ENCODE measurements at places on chromosomes 7 and 10.

- H3K4me3 ChIP-seq, result no peak overlapping the region
- peak overlapping the region; percentile 97 for H3K27ac ChIP-seq
- peaks cover 72% of the 10 kb centered on the region for H3K4me1 ChIP-seq
- DNase-seq, result peak; percentile 41
- H3K36me3 ChIP-seq, result no peaks in the 10 kb centered on the region
- no peaks in the 10 kb centered on the region for H3K27me3 ChIP-seq
These were observed 1.8 kb downstream of the CALU start for GRCh38 chr7:128740996-128741395.

DNA sequence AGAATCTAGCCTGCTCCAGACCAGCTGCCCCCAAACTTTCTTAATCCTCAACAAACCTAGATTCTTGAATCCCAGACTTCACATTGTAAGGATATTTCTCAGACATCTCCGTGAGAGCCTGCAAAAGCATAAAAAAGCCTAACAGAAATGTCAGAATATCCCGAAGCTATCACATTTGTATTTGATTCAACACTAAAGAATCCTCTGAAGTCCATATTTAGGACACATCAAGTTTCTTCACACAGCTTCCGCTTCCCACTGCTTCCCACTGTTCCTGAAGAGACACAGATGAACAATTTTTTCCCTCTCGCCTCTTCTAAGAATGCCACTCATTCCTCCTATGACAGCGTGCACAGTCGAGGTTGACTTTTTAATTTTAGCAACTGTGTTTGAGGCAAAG, 396.2 kb upstream of the IGFBP3 start:
- no peaks in the 10 kb centered on the region for H3K4me1 ChIP-seq
- H3K27me3 ChIP-seq, result no peaks in the 10 kb centered on the region
- H3K4me3 ChIP-seq, result no peak overlapping the region
- no peaks in the 10 kb centered on the region for H3K36me3 ChIP-seq

GRCh38 chr10:130429809-130430208, 293.6 kb downstream of the GLRX3 start:
- DNase-seq, result no peak
- H3K4me3 ChIP-seq, result no peak overlapping the region
- no peaks in the 10 kb centered on the region for H3K36me3 ChIP-seq
- no peaks in the 10 kb centered on the region for H3K27me3 ChIP-seq
- no peak overlapping the region for H3K27ac ChIP-seq
- H3K4me1 ChIP-seq, result no peaks in the 10 kb centered on the region

DNA sequence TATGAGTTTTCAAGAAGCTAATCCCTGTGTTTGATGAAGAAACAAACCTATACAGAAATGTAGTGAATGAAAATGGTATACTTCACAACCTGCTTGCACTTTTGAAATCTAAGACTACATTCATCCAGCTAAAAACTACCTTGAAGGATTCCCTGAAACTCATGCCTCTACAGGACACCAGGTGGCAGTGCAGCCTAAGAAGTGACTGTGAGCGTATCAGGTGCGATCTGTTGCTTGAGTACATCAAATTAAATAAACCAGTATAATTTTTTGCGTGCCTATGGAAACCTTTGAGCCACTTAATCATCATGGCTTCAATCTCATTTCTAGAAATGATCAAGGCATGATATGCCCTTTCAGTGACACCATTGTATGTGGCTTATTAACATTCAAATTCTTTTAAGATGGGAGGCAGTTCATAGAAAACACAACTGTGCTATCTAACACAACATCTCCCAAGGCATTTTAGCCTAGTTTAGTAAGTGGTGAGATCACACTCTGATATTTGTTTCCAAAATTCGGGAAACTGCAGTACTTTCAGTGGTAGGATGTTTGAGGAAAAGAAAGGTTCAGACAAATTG, 57.4 kb downstream of the PPP1R17 start:
- H3K4me3 ChIP-seq, result no peak overlapping the region
- no peaks in the 10 kb centered on the region for H3K27me3 ChIP-seq
- no peak overlapping the region for H3K27ac ChIP-seq
- no peaks in the 10 kb centered on the region for H3K4me1 ChIP-seq
- no peaks in the 10 kb centered on the region for H3K36me3 ChIP-seq

DNA sequence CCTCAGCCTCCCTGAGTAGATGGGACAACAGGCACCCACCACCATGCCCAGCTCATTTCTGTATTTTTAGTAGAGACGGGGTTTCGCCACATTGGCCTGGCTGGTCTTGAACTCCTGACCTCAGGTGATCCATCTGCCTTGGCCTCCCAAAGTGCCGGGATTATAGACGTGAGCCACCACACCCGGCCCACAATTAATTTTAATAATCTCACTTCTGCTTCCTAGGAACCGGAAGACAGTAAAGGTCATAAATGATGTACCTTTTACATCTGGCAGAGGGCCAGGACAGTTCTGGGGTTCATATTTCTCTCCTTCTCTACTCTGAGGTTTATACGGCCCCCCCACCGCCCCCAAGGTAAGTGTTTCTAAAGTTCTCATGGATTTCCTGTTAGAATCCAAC, 31.2 kb upstream of the AOAH start:
- no peak for DNase-seq
- no peaks in the 10 kb centered on the region for H3K27me3 ChIP-seq
- no peak overlapping the region for H3K4me3 ChIP-seq
- H3K27ac ChIP-seq, result no peak overlapping the region
- no peaks in the 10 kb centered on the region for H3K4me1 ChIP-seq
- H3K36me3 ChIP-seq, result no peaks in the 10 kb centered on the region

DNA sequence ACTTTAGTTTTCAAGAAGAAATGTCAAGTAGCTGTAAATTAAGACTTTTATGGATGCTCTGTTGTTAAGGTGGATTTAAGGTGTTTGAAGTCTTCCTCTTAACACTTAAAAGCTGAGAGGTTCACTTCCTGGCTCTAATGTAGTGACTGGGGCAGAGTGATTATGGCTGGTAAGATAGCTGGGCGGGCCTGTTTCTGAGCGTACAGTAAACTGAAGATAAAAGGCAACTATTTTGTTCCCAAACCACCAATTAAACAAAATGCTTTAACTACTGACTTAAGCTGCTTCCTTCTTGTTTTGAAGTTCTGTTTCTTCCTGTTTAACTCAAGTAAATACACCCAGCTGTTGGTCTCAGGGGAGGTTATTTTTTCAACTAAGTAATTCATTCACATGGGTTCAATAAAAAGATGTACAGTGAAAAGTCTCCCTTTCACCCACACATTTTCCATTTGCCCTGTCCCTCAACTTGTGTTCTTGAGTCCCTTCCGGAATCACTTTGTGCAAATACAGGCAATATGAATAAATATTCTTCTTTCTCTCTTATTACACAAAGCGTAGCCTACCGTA, 19.3 kb downstream of the VWA2 start:
- no peak overlapping the region for H3K27ac ChIP-seq
- peak; percentile 39 for DNase-seq
- H3K4me1 ChIP-seq, result peaks cover 29% of the 10 kb centered on the region
- H3K36me3 ChIP-seq, result no peaks in the 10 kb centered on the region

- H3K36me3 ChIP-seq, result peaks cover 25% of the 10 kb centered on the region
- H3K27ac ChIP-seq, result no peak overlapping the region
- no peak overlapping the region for H3K4me3 ChIP-seq
- DNase-seq, result no peak
- H3K4me1 ChIP-seq, result no peaks in the 10 kb centered on the region
These were observed 54.8 kb downstream of the BEND7 start for GRCh38 chr10:13473986-13474385.

DNA sequence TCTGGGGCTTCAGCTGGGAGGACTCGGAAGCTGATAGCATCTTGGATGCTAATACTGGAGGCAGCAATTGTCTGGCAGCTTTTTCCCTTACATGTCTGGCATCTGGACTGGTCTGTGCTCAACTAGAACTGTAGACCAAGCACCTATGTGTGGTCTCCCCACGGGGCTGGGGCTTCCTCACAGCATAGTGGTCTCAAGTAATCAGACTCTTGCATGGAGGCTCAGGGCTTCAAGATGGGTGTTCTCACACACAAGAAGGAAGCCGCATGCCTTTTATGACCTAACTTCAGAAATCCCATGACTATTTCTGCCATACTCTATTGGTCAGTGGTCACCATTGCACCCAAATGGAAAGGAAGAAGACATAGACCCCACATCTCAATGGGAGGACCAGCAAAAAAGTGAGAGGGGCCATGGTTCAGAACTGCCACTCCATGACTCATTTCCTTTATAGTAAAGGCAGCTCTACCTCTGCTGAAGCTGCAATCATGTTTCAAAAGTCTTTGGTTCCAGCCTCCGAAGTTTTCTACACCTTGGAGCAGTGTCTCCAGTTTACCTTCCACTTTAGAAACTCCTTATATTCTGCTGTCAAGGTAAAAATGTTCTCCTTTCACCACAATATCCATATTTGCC, 14.7 kb downstream of the AOC1 start:
- no peaks in the 10 kb centered on the region for H3K36me3 ChIP-seq
- no peak overlapping the region for H3K27ac ChIP-seq
- no peaks in the 10 kb centered on the region for H3K27me3 ChIP-seq
- no peaks in the 10 kb centered on the region for H3K4me1 ChIP-seq
- no peak overlapping the region for H3K4me3 ChIP-seq

GRCh38 chr10:95406651-95407280, 116.0 kb upstream of the PDLIM1 start:
- peaks cover 11% of the 10 kb centered on the region for H3K36me3 ChIP-seq
- no peak overlapping the region for H3K4me3 ChIP-seq
- peak overlapping the region; percentile 83 for H3K27ac ChIP-seq

DNA sequence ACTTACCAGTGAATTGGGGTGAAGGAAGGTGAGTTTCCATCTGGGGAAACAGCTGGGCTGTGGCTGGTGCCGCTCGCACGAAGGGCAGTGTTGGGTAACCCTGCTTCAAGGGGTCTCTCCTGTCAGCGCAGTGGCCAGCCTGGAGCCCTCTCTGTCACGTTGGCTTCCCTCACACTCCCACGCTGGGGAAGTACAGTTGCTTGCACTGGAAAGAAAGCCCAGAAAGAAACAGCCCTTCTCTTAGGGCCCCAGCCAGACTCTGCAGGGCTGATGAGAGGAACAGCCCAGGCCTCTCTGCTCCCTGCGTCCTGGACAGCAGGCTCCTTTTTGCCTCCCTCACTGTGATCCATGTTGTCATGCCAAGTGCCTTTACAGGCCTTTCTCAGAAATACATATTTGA, 40.3 kb upstream of the TRIM8 start:
- H3K4me3 ChIP-seq, result no peak overlapping the region
- no peak overlapping the region for H3K27ac ChIP-seq
- DNase-seq, result no peak
- H3K27me3 ChIP-seq, result no peaks in the 10 kb centered on the region
